ENCODE measurements at places on chromosomes 7 and 10.

DNA sequence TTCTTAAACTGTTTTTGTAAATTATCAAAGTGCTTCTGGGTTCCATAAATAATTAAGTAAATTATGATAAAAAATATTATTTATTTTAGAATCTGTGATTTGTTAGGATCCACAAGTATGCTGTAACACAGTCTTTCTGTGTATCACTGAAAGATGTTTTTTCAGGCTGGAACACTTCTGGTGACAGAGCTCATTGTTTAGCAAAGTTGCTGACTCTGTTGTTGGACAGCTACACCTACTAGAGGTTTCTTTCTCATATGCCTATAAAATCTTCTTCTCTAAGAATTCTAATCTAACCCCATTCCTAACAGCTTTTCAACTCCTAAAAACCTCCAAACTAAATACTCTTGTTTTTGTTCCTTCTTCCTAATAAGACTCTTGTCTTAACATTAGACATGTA, 176.8 kb downstream of the THSD7A start:
- no peak for DNase-seq

- no peak for DNase-seq
These were observed 91.4 kb downstream of the TPST1 start for GRCh38 chr7:66296557-66296956.

GRCh38 chr7:29884399-29885272, 78.3 kb downstream of the WIPF3 start:
- peak; percentile 73 for DNase-seq

GRCh38 chr7:3279147-3279818, 21.8 kb upstream of the SDK1 start:
- DNase-seq, result no peak

- no peak for DNase-seq
These were observed 1.8 kb downstream of the SMURF1 start for GRCh38 chr7:99141841-99142726.

- DNase-seq, result no peak
These were observed 16.7 kb downstream of the USP6NL start for GRCh38 chr10:11594589-11595394.

GRCh38 chr7:73742338-73742752, 3.7 kb upstream of the ABHD11 start:
- DNase-seq, result no peak

DNA sequence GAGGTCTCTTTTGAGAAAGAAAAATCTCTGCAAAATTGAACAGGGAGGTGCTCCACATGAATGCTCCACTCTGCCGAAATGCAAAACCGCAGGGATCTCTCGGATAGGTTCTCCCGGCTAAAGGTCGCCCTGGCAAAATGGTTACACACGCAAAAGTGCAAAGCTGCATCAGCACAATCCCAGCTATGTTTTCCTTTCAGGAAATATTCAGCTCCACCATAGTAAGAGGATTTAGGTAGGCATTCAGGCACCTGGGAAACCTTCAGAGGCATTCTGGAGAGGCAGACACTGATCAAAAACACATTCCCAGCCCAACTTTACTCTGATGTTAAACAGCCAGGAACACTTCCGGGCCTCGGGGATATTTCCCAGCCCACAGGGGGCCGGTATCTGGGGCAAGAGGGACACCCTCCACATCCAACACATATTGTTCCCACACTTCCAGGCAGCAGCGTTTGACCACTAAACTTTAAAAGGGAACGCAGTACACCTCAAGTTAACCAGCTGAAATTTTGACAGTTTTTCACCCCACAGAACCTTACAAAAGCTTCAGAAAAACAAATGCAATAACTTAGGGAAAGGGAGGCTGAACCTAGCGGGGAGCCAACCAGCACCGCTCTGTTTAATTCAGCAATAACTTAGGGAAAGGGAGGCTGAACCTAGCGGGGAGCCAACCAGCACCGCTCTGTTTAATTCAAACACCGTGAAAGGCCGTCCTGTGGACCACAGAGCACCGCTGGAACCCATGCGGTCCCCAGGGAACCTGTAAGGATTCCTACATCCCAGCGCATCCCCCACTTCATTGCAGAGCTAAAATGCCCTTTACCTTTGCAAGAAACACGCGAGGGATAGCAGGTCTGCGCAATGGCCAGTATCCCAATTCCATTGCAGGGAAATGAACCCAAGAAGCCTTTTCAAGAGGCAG, 45.9 kb downstream of the TNS3 start:
- no peak for DNase-seq

- no peak for DNase-seq
These were observed at the start of gene SORCS3 for GRCh38 chr10:104641187-104641936. Gene SORCS3, plus strand, starts transcription at chr10:104641290.

- DNase-seq, result no peak
These were observed 97.5 kb downstream of the ZNF365 start for GRCh38 chr10:62471711-62472110.

DNA sequence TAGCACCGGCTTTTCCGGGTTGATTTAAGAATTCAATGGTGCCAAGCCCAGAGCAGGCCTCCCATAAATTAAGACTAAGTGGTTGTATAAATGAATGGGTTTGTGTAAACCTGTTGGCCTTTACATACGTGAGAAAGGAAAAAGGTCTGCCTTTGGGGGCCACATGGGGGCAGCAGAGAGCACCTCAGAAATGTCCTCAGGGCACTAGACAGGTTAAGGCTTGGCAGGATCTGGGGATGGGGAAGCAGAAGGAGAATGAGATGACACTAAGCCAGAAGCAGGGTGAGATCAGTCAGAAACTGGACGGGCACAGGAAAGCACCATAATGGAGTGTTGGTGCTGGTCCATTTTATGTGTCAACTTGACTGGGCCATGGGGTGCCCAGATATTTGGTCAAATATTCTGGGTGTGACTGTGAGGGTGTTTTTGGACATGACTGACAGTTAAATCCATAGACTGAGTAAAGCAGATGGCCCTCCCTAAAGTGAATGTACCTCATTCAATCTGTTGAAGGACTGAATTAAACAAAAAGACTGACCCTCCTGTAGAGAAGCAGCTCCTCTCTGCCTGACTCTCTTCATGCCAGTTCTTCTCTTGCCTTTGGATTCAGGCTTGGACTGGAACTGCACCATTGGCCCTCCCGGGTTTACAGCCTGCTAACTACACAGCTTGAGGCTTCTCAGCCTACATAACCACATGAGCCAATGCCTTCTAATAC, 58.9 kb downstream of the FRMPD2 start:
- DNase-seq, result peak; percentile 13

DNA sequence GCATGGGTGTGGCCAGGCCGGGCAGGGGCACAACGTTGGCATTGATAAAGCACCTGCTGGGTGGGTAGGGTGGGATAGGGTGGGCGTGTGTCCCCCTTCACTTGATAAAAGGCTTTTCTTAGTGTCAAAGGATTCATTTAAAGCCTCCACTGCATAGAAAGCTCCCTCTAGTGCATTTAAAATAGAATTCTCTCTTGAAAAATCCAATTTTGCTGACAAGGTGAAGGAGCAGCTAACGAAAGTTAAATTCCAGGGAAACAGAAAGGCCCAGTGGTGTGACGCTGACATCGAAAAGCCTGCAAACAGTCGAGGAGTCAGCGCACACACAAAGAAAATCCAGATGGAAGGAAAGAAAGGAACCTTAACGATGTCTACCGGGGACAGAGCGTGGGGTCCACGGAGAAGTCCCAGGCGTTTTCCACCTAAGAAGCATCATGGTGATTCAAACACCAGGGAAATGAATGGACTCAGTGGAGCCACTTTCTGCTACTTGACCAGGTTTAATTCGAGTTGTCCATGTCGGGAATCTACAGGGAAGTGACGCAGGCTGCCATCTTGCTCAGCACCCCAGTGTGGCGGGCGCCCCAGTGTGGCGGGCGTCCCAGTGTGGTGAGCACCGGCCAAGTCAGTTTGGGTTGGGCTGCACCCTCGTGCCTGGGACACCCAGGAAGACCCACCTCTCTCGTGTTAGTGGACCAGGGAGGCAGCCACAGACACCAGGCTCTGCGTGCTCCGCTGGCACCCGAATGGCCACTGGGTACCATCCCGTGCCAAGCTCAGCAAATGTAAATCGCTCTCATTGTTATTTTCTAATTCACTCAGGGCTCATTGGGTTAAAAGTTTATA, 217.8 kb downstream of the DNAJB6 start:
- DNase-seq, result no peak

GRCh38 chr7:8113184-8113583, 144.6 kb downstream of the GLCCI1 start:
- DNase-seq, result no peak

Measured in COR-L47 (cell line).